ENCODE measurements at places on chromosomes 7 and 10.

DNA sequence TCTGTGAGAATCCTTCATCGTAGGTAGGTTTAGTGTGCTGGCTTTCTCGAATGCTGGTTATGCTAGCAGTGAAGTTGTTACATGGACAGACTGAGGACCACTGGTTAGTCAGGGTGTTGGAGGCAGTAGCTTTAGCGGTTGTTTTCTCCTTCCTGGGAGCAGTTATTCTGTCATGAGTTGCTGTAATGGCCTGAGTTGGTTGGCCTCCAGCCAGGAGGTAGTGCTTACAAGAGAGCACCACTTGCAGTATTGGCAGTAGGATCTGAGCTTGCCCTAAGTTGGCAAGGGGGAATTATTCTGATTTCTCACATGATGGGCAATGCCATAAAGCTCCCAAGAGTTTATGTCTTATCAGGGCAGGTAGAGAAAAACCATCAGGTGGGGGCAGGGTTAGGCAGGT lies 58.0 kb downstream of the IPMK start:
- no peak for DNase-seq

DNA sequence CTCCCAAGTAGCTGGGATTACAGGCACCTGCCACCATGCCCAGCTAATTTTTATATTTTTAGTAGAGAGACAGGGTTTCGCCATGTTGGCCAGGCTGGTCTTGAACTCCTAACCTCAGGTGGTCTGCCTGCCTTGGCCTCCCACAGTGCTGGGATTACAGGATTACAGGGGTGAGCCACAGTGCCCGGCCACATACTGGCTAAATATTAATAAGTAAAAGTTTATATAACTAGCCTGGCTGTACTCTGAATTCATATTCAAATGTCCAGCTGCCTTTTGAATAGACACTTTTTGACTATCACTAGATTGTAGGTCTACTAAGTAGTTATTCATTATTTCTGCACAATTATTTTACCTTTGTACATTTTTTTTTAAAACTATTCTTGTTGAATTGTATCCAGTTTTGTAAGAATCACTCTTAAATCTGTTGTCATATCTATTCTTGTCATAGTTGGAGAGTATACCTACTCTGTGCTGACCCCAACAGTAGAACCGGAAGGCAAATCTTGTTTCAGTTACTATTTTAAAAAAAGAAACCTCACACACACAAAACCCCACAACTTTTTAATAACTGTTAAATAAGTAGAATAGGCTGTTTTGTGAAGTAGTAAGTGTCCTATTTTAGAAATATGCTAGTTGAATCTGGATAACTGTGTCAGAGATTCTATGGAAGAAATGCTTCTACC lies 29.6 kb downstream of the MINPP1 start:
- no peak for DNase-seq

GRCh38 chr7:138382862-138383565 lies 77.0 kb upstream of the TRIM24 start:
- no peak for DNase-seq

GRCh38 chr7:26157520-26158105 lies 5.6 kb downstream of the NFE2L3 start:
- no peak for DNase-seq

- DNase-seq = no peak
Measured at GRCh38 chr7:90886416-90886815, 290.3 kb downstream of the CDK14 start.

Measured in activated naive CD4-positive, alpha-beta T cell treated with anti-CD3 and anti-CD28 coated beads, Interleukin-2, amount 50 U/mL, for 72 hours (primary cell).